Stimulated activated CD8-positive, alpha-beta memory T cell treated with anti-CD3 and anti-CD28 coated beads, Interleukin-15, amount 100 ng/mL, for 48 hours (primary cell): ENCODE measurements at places on chromosomes 3 and 15.

- DNase-seq, result no peak
These were observed 3.7 kb downstream of the GHRL start for GRCh38 chr3:10289077-10289476.

GRCh38 chr15:92808598-92809063, 91.5 kb upstream of the CHD2 start:
- DNase-seq, result no peak

DNA sequence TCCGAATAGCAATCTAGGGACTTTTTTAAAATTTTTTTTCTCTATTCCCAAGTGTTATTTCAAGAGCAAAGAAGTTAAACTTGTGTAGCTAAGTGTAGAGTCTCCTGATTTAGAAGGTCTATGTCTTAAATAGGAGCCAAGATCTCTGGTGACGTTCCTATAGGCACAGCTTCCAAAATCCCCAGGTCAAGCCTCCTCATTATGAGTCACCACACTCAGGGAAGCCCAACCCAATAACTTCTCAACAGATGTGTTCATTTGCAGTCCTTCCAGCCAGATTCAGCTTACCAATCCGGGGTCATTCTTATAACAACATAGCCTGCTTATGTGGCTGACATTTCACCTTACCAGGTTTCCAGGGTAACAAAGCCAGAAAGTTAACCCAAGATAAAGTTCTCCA, 270.3 kb downstream of the IL5RA start:
- DNase-seq, result no peak

GRCh38 chr3:143363949-143364348, 244.4 kb downstream of the CHST2 start:
- no peak for DNase-seq
